ENCODE measurements at places on chromosomes 6 and 20.

GRCh38 chr6:136927292-136927691, 5.2 kb downstream of the SLC35D3 start:
- DNase-seq, result no peak

DNA sequence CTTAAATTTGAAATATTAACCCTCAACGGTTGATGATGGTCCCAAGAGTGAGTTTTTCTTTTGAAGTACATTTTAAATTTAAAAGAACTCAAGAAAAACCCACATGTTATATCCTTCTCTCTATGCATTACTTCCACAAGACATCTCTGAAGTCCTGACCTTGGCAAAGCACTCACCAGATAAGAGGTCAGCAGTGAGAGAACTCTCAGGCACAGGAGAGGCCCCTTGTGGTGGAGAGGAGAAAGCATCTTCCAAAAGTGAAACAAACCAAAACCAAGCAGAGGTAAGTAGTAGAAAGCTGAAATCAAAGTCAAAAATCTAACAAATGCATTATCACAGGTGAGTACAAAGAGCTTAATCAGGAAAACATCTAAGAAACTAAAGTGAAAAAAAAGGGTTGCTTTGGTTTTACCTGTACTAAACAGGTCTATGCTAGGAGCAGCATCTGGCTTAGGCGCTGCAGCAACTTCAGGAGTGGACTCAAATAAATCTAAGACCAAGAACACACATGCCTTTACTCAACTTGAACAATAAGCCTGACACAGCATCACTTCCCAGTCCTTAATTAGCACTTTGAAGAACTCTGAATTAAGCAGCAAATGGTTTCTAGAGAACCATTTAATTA, 80.5 kb downstream of the PRSS35 start:
- no peak for DNase-seq

DNA sequence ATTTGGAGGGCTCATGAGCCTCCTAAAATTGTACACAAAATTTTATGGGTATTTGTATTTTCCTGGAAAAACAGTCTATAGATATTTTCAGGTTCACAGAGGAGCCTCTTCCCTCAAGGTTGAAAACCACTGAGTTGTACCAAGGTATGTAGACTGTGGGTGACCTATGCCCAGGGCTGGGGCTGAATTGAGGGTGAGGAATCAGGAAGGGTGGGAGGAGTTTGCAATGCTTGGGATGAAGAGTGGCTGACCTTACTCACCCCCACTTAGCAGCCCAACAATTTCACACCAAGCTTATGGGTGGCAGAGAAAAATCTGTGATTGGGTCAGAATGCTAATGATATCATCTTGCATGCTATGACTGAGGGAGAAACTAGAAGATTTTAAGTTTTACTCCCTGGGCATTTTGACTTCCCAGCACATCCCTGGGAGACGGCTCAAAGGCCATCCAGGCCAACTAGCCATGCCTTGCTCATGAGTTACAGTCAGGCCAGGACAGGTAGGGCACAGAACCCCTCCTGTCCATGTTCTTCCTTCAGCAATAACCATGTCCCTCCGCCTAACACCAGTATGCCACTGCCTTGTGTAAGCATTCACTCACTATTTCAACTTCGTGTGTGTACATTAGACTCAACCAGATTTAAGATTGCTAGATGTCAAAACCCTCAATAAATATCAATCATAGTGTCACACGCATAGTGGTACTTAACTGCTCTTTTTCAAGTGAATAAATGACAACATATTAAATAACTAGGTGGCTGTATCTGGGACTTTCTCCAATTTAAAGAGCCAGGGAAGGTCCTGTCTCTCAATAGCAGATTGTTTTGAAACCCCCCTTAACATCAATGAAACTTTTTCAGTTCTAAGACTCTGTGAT, 16.6 kb downstream of the ADTRP start:
- no peak for DNase-seq

GRCh38 chr6:168851460-168852375, 401.9 kb downstream of the THBS2 start:
- DNase-seq, result no peak

DNA sequence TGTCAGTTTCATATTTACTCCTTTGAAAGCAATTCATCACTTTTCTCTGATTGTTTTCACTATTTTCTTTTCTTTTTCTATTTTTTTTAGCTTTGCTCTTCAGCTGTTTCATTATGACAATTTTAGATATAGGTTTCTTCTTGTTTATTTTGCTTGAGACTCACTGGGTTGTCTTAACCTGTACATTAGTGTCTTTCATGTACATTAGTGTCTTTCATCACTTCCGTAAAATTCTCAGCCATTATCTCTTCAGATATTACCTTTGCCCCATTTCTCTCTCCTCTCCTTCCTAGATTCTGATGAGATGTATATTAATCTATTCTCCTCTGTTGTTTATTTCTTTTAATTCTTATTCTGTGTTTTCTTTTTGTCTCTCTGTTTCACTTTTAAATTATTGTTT, 14.5 kb upstream of the TBPL1 start:
- DNase-seq, result no peak

- DNase-seq, result no peak
These were observed 1.0 kb downstream of the MRPS26 start for GRCh38 chr20:3046677-3047462.

GRCh38 chr6:116265041-116265829, 11.4 kb upstream of the TSPYL4 start:
- no peak for DNase-seq

DNA sequence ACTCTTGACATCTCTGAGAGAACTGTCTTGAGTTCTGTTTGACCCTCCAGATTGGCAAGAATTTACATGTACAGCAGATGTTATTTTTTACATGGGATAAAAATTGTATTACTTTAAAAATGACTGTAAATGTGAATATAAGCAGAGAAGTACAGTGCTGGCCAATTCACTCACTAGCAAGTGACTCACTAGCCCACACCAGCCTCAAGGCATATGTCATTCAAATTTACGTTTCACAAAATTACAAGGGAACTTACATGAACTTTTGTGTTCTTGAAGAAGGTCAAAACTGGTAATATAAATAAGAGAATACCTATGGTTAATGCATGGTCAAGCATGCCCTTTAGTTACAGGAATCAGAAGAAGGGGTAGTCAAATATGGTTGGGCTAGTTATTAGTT, 54.0 kb upstream of the HMGCLL1 start:
- DNase-seq, result no peak

GRCh38 chr6:36642913-36643817, 35.3 kb upstream of the CDKN1A start:
- no peak for DNase-seq

DNA sequence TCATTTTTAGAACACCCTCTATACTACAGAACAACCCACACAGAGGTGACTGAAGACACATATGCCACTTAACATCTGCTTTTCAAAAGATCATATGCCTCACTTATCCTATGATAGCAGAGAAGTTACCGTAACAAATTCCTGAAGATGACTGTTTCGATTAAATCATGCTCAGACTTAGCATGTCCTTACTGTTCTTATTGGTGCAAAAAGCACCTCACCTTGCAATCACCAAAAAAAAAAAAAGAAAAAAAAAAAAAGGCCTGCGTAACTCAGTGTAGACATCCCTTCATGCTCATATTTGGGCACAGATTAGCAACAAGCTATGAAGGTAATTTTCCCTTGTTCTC, 17.7 kb upstream of the DST start:
- DNase-seq, result no peak

GRCh38 chr6:43192911-43193310, 10.9 kb downstream of the CUL9 start:
- no peak for DNase-seq

DNA sequence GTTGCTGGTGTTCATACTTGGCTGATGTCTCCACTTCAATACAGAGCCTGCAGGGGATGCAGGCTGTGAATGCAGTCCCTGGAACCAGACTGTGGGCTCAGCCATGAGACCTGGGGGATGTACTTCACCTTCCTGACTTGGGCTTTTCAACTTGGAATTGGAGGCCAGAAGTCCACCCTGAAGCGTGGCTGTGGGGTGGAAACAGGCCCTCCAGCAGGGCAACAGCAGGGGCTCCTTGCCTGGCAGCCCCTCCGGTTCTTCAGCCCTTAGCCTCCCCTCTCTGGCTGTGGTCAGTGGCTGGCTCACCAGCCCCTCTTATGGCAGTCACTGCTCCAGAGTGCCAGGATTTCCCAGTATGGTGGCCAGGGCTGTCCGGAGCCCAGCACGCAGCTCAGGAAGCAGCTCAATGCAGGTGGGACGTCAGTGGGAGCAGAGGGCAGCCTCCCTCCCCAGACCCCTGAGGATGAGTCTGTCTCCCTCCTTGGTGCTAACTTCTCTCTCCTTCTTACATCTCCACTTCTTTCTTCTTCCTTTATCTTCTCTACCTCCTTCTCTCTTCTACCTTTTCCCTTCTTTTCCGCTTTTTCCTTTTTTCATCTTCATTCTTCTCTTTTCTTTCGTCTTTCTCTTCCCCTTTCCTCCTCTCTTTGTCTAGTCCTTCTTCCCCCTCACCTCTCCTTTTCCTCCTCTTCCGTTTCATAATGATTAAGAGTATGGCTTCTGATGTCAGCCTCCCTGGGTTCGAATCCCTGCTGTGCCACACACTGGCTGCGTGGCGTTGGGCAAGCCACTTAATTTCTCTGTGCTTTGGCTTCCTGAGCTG, 45.3 kb downstream of the SLC52A3 start:
- no peak for DNase-seq

- no peak for DNase-seq
These were observed 22.7 kb upstream of the ZDHHC14 start for GRCh38 chr6:157358287-157358686.

DNA sequence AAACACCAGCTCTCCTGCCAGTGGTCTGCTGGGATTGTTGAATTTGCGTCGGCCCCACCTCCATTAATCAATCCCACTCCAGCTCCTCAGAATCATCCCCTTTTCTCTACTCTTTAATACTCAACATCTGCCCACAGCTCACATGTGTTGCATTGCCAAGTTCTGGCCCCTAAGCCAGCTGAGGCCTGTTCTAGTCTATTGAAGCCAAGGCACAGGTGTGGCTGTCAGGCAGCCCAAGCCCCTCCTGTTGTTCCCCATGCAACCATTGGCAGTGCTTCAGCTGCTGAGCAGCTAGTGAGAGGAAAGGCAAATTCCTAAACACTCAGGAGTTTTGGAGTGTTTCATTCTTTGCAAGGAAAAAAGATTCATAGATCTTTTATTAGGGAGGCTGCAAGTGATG, 128.0 kb upstream of the NT5E start:
- no peak for DNase-seq

- no peak for DNase-seq
These were observed 15.6 kb upstream of the CCN6 start for GRCh38 chr6:112038268-112038667.

DNA sequence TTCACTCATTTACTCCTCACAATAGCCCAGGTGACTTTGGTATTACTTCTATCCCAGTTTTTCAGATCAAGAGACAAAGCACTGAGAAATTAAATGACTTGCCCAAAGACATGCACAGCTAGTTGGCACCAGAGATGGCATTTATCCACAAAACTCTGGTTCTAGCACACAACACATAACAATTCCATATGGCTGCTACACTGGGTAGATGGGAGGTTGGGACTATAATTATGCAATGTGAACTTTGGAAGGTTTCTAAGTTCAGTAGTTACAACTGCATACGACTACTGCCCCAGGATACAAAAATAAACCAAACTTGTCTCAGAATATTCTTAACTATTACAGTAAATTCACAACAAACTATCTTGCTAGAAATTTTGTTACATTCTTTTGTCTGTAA, 54.2 kb upstream of the MLIP start:
- no peak for DNase-seq

DNA sequence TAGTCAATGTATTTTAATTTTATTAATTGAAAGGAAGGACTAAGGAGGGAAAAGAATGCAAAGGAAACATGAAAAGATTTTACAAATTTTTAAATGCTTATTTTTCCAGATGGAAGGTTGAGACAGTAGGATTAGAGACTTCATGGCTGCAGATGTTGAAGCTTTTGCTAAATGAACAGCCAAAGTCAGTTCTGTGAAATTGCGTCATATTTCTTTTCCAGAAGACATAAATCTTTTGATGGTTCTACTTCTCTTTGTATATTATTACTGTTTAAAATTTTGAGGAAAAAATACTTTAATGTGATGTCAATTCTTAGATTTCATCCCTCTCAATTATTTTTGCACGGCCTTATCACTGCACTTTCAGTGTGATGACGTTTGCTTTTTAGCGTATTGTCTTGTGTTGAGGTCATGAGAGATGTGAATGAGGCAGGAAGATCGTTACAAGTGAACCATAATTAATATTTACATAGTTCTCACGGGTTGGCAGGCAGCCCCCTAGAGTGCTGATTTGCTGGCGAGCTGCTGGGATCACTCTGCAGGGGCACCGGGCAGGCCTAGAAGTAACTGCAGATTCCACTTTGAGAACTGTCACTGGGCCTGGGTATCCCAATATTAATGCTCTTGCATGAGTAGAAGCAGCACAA, 158.1 kb downstream of the TBXT start:
- no peak for DNase-seq

DNA sequence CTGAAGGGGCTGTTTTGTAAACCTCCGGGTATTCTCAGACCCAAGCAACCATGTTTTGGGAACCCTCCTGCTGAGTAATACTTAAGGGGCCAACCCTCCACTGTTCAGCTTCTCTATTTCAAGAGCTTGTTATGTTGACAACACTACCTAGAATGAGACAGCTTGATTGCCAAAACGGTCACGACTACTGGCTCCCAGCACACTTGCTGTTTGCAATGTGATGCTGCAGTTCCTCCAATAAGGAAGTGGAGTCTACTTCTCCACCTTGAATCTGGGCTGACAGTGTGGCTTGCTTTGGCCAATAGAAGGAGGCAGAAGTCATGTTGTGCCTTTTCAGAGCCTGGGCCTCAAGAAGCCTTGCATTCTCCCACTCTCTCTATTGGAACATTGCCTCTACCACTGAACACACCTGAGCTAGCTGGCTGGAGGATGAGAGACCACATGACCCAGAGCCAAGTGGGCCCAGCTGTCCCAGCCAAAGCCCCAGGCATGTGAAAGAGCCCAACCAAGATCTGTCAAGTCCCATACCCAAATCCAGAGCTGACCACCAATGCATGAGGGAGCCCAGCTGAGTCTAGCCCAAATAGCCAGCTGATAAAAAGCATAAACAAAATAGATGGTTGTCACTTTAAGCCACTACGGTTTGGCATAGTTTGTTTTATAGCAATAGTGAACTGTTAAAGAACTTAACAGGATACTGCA, 108.0 kb downstream of the PRND start:
- no peak for DNase-seq

GRCh38 chr6:16092140-16092539, 36.7 kb upstream of the MYLIP start:
- DNase-seq, result no peak

- DNase-seq, result no peak
These were observed 25.4 kb downstream of the ZKSCAN8 start for GRCh38 chr6:28167068-28167467.

GRCh38 chr6:35419417-35419816, 32.7 kb upstream of the FANCE start:
- no peak for DNase-seq
